ENCODE measurements at places on chromosomes 4 and X.

GRCh38 chrX:118497180-118497818 is 1.7 kb downstream of the DOCK11 start:
- peak; percentile 47 for DNase-seq

DNA sequence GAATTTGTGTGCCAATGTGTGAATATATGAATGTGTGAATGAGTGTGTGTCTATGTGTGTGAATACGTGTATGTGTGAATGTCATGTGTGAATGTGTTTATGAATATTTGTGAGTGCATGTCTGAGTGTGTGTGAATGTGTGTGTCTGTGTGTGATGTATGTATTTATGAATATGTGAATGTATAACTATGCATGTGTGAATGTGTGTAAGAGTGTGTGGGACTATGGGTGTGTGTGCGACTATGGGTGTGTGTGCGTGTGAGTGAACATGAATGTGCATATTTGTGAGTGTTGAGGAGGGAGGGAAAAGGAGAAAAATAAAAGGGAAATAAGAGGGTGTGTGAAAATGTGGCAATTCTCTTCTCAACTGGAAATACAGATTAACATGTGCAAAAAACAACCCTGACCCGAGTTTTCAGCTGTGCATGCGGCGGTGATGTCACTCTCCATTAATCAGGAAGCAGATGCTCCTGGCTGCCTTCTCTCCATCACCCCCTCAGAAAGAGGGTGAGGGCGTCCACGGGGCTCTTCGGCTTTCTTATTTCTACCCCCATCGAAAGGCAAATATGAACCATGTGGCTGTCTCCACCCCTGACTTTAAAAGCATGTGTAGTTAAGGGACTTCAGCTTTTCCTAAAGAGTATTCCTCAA is 219.8 kb downstream of the MAML3 start:
- DNase-seq, result no peak

GRCh38 chr4:82201805-82202641 is 171.8 kb downstream of the HNRNPD start:
- peak; percentile 31 for DNase-seq

DNA sequence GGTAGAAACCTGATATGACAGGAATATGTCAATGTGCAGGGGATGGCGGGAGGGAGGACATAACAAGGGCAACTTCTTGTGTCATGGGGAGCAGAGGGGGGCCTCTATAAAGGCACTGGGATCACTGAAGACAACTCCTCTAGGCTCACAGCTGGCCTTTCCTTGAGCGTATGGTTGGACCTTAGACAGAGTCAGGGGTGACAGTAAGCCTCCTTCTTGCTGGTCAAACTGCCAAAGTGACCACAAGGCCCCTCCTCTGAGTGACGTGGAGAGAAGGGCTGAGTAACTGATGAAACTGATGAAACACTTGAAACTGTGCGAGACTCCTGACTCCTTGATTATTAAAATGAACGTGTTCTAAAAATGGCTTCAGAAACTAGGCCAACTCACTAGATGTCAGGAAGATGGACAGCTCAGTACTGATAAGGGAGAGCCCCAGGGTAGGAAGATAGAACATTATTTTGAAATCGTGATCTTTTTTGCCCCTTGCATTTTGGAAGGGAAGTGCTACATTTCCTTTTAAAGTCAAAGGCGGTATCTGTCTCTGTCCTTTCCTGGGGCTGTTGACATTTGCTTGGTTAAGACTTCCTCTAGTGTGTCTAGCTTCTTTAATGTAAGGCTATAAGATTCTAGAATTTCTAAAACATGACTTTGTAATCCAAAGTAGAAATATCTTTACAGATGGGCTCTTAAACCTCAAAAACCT is 1.6 kb downstream of the RAB33A start:
- DNase-seq, result peak; percentile 43

GRCh38 chr4:158050942-158051341 is 121.9 kb downstream of the GASK1B start:
- DNase-seq, result no peak

GRCh38 chr4:173039617-173040577 is 128.7 kb upstream of the GALNT7 start:
- DNase-seq, result no peak

DNA sequence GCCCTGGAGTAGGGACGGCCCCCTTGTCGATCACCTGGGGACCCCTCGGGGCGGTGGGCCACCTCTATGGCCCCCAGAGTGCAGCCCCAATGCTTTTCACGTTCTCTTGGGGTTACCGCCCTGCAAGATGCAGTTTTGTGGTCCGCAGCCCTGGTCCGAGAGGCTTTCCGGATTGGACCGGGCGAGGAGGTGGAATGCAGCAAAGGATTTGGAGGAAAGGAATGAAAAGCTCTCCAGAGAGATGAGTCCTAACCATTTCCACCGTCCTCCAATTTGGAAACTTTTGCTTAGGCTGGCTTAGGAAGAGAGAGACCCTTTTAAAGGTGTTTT is 601 bp downstream of the SLC25A43 start:
- DNase-seq, result no peak

- no peak for DNase-seq
These were observed 56.4 kb downstream of the SPOCK3 start for GRCh38 chr4:167177925-167178324.

- DNase-seq, result no peak
These were observed 127.1 kb downstream of the KLHL13 start for GRCh38 chrX:117989512-117989911.

GRCh38 chr4:60799214-60799613 is 400.9 kb upstream of the ADGRL3 start:
- DNase-seq, result no peak

DNA sequence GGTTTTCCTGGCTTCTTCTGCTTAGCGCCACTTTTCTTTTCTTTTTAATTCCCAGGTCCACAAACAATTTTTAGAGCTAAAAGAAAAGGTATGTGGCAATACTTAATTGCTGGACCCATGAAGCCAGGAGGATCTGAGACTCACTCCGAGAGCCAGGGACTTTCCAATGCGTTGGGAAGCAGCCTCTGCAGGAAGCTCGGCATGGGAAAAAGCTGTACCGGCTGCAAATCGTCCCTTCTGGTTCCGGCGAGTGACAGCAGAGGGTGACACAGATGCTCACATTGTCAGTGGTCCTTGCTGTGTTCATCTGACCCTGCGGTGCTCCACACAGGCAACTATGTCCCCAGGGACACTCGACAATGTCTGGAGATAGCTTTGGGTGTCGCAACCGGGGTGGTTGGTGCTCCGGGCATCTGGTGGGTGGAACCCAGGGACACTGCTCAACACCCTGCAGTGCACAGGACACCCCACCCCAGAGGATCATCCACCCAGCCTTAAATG is 164.0 kb downstream of the PRKX start:
- DNase-seq, result no peak

DNA sequence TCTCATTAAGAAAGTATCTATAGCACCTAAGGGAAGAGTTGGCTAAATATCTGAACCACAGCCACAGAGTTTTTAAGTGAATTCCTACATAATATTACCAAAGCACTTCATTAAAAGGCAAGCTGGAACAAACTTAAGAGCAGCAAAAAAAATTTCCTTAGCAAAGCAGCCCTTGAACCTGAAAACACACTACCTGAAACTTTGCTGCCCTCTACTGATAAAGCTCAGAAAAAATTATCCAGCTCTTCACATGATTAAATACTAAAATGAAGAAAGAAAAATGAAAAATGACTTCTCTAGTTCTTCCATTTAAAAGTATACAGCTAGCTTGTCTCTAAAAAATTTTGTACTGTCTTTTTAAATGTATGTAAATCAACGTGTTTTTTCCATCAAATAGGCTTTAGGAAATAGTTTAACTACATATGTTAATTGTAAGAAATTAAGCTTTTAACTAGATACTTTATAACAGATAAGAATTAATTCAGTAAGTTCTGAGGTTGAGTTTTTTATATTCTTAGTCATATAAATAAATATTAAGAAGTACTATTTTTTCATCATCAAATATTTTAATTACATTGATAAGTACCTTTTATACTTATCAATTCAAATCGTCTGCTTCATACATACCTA is 156.1 kb downstream of the STPG2 start:
- no peak for DNase-seq

- no peak for DNase-seq
These were observed 226.3 kb upstream of the VCX3A start for GRCh38 chrX:6761251-6761650.

DNA sequence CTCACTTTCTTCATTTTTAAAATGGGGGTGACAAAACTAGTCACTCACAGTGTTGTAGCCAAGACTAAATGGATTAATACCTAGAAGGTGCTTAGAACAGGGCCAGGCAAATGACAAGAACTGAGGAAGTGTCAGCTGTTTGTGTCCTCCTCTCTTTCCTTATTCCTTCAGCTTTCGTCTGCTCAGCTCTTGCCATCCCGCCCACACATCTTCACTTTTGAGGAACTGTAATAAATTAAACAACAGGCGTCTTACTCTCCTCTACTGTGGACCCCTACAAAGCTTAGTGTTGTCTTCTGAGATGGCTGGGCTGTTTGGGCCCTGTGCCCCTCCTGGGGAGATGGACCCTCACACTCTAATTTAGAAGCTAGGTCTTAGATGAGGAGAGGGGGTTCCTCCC is 2.7 kb downstream of the HPSE start:
- DNase-seq, result no peak

DNA sequence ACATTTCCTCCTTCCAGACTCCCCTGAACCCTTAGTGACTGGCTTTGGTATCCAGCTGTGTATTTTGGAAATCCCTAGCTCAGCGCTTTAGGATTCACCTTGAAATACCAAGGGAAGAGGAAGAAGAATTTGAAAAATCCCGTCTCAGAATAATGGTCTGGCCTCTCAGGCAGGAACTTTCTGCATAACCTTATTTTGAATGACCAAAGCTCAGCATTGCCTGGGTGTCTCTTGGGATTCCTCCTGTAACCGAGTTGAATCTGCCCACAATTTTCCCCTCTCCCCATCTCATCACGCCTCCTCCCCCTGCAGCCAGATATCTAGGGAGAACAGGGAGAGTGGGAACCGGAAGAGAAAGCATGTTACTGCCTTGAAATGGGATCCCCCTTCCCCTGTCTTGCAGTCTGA is 116.2 kb downstream of the SMIM20 start:
- DNase-seq, result no peak

DNA sequence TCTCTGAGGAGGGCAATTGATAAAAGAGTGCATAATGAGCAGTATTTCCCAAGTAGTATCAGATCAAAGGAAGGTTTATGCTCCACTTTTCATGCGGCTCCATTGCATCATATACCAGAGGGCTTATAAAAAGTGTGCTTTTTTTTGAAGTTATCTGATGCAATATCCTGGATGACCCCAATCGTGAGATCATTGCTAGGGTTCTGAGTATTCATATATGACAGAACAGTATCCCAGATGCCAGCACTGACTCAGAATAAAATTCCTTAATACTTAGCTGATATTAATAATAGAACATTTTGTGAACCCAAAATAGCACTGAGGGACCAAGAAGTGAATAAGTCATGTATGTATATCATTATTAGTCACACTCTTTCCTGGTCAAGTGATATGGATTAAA is 945.5 kb upstream of the AGA start:
- no peak for DNase-seq

DNA sequence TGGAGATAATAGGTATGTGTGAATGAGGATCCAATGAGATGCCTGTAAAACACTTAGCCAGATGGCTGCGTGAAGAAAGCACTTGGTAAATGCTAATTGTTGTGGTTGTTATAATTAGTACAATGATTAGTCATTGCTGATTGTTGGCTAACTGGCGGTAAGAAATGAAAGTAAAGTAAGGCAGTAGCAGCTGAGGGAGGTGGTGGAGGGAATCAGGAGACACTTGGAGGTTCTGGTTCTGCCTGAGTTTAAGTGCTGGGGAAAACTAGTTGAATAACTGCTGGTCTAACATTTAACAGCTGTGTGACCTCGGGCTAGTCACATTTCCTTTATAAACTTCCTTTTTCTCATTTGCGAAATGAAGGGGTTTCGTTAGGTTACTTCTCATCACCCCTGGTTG is 30.9 kb downstream of the CD38 start:
- no peak for DNase-seq

GRCh38 chr4:119010909-119011606 is 122.4 kb downstream of the SYNPO2 start:
- DNase-seq, result no peak

- DNase-seq, result no peak
These were observed 153.5 kb downstream of the MGST2 start for GRCh38 chr4:139819082-139819481.

DNA sequence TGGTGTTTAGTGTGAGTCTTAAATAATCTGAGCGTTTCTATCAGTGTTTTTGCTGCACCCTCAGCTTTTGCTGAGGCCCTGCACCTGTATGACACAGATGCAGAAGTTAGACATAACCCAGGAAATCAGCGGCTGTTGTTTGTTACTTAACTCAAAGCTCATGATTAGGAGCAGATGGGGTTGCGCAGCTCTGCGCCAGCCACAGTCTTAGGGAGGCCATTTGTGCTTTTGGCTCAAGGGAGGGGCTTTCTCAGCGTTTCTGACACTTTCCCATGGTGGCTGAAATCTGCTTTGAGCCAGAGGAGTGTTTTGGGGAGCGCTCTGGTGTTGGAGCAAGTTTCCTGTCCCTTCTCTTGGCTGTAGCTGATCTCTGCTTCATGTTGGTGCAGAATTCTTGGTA is 433.8 kb downstream of the NAF1 start:
- no peak for DNase-seq

GRCh38 chrX:78574306-78574705 is 84.8 kb downstream of the RTL3 start:
- DNase-seq, result no peak

DNA sequence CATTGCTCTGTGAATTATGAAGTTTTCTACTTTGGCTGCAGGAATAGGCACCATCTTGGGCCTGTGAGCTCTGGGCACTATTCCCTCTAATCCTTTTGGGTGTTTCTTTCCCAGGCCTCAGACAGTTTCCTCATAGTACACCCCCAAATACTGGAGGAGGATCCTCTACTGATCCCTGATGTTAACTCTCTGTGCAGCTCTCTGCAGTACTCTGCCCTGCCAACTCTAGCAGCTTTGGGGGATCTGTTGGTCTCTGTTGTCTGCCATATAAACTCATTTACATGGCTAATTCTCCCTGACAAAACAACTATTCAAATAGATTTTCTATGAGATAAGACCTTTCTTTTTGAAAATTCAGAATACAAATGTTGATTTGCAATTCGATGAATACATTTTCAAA is 29.9 kb downstream of the USP53 start:
- DNase-seq, result no peak

DNA sequence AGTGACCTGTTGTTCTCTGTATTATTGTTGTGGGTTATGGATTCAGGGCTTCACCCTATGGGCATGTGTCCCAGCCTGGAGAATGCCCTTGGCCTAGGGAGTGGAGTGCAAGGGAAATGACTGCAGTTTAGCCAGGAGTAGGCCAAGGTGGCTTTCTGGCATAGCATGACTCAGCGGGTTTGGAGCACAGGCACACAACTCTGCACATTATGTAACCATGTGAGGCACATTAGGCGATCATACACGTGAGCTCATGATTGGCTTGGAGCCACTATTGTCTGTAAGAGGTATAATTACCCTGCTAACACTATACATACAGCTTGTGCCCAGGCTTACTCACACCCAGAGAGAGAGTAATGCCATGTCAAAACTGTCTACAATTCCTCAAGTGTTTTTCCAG is 35.1 kb upstream of the TACR3 start:
- DNase-seq, result no peak
